ENCODE measurements at places on chromosomes 12 and 14.

- DNase-seq: no peak
Observed at GRCh38 chr14:105748204-105748578, 221.8 kb downstream of the TMEM121 start.

- peak; percentile 27 for DNase-seq
Observed at GRCh38 chr12:10721651-10722501, 1.2 kb downstream of the YBX3 start.

- no peak for DNase-seq
Observed at GRCh38 chr12:11986165-11986564, 84.6 kb upstream of the BCL2L14 start.

- no peak for DNase-seq
Observed at GRCh38 chr12:65496617-65497016, 218.1 kb downstream of the MSRB3 start.

DNA sequence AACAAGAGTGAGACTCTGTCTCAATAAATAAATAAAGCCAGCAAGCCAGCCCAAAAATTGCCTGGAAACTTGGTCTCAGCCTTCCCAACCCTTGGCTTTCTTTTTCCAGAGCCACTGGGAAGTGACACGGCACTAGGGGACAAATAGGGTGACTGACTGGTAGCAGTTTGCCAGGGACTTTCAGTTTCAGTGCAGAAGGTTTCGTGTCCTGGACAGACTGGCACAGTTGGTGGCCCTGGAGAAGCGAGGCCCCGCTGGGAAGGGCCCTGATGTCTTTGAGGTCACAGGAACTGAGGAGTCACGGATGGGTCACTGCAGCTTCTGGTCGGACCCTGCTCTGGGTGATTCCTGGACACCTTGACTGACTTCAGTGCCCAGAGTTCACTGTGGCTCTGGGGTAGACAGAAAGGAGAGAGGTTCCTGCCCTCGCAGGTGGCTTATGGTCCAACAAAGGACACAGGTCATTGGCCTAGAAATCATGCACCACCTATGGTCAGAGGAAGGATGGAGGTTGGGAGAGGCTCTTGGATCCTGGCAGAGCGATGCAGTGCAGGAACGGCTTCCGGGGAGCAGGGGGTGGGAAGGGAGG, 2.7 kb downstream of the LRRC43 start:
- DNase-seq: no peak

DNA sequence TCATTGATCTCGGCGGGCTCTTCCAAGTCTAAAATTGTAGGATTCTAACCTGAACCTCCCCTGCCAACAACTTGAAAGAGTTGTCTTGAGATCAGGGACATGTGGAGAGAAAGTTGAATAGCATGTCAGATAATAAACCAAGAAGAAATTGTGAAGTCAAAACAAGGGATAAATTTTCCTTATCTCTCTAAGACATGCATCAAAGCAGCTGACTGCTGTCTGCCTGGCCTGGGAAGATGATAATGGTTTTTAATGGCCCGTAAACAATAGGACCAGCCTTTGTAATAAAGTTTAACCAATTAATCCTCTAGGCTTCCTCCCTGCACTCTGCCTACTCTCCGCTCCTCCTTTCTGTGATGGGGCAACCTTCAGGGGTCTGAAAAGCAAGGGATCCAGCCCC, 67.9 kb downstream of the DPF3 start:
- no peak for DNase-seq
